ENCODE measurements at places on chromosomes 11 and 22.

DNA sequence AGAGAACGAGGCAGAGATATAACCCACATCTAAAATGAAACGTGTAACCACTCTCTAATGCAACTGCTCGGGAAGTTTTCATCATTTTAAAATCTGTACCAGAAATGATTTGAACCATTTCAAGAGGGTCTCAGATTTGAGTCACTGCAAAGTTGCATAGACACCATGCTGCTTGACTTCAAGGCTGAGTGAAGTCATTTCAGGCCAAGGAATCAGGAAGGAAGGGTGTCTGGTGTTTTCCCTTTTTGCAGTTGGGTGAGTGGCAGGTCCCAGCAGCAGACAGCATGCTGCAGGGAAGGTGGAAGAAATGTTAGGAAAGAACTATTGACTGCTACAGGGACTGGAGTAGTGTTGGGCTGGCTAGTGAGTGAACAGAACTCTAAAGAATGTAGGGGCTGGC, 16.5 kb downstream of the TANGO2 start:
- no peak for DNase-seq

DNA sequence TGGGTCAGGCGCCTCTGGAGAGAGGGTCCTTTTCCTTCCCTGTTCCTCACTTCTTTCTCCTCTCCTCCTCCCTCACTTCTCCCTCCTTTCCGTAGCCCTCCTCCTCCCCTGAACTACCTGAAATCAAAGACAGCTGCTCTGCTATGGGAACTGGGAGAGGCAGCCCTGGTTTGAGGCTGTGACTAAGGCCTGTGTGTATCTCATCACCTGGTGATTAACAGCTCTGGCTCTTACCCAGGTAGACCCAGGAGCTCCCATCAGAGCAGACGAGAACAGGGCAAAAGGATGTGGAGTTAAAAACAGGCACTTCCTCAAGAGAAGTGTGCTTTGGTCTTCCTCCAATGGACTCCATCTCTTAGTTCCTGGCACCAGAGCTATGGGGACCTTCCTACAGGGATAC, 5.8 kb downstream of the ISX start:
- DNase-seq, result no peak

- no peak for DNase-seq
These were observed 10.6 kb downstream of the BCO2 start for GRCh38 chr11:112185883-112186282.

DNA sequence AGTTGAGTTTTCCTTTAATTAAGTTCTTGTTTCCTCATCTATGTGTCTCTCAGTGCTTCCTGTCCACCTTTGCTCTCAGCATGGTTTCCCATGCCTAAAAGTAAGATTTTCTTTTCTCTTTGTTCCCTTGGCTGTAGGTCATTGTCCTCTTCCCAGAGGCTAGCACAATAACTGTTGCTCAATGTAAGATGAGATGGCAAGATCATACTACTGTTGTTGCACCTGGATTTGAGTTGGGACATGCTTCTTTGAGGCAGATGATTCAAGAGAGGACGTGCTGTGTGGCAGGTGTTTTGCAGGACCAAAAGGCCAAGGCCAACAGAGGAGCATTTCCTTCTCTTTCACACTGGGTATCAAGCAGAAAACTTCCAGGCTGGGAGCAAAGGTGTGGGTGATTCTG, 11.3 kb upstream of the NELL1 start:
- no peak for DNase-seq

DNA sequence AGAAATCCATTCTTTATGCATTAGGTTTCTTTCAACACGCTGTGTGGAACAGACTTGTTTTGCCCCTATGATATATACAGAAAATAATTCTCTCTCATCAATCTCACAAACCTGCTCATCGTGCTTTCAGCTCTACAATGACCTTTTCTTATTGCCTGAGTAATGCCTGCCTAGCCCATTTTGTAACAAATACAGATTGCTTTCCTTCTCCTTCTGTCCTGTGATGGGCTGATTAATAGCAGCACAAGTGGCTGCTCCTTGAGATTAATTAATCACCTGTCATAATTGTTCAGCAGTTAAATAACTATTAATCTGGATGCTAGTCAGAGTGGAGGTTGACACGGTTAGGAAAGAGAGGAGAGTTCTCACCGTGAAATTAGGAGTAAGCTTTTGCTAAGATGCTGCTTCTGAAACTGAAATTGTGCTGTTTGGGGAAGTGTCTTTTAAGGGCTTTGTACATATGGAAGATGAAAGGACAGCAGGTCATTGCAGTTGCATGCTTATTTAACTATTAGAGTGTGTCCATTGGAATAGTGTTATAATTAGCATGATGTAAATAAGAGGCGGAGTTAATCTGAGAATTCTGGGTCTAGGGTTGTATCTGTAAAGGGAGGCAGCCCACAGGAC, 1430.5 kb downstream of the FAM181B start:
- DNase-seq, result no peak

DNA sequence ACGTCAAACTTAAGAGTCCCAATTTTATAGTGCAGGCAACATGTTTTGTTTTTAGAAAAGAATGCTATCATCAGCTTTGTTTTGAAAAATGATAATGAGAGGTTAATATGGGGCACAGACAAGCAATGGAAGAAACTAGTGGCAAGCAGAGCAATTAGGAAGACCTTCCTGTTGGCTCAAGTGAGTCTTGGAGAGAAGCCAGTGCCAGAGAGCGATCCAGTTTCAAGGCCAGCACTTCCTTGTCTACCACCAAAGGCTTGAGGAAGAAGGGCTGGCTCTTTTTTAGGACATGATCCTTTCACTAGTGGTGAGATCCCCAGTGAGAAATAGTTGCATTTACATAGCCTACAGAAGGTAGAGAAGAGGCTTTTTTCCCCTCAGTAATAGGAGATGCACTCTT, 1340.7 kb downstream of the LRRC4C start:
- no peak for DNase-seq

DNA sequence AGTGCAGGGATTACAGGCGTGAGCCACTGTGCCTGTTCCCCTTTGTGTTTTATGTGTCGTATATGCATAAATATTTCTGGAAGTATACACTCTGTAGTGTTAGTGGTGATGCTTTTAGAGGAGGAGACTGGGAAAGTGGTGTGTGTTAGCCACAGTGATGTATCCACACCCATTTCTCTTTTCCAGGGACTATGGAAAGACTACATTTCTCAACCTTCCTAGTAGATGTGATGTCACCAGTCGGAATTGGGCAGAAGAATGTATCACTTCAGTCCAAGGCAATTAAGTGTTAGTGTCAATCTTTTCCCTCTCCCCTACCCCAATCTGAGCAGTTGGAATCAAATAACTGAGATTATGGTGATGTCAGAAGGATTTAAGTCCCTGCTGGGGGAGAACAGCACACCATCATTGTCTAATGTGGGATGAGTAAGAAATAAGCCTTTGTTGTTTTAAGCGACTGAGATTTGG, 5.8 kb upstream of the ATG16L2 start:
- DNase-seq, result no peak

GRCh38 chr11:69317401-69318092, 23.6 kb downstream of the MYEOV start:
- DNase-seq, result no peak

- no peak for DNase-seq
These were observed 128.3 kb downstream of the NAV2 start for GRCh38 chr11:19840961-19841360.

DNA sequence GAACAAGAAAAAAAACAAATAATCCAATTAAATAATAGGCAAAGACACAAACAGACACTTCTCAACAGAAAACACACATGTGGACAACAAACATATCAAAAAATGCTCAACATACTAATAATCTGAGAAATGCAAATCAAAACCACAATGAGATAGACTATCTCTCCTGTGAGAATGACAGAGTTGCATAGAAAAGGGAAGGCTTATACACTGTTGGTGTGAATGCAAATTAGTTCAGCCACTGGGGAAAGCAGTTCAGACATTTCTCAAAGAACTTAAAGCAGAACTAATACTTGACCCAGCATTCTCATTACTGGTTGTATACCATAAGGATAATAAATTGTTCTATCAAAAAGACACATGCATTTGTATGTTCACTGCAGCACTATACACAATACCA, 637.8 kb upstream of the LUZP2 start:
- DNase-seq, result no peak

GRCh38 chr11:111793863-111794262, 27.7 kb upstream of the PPP2R1B start:
- no peak for DNase-seq

DNA sequence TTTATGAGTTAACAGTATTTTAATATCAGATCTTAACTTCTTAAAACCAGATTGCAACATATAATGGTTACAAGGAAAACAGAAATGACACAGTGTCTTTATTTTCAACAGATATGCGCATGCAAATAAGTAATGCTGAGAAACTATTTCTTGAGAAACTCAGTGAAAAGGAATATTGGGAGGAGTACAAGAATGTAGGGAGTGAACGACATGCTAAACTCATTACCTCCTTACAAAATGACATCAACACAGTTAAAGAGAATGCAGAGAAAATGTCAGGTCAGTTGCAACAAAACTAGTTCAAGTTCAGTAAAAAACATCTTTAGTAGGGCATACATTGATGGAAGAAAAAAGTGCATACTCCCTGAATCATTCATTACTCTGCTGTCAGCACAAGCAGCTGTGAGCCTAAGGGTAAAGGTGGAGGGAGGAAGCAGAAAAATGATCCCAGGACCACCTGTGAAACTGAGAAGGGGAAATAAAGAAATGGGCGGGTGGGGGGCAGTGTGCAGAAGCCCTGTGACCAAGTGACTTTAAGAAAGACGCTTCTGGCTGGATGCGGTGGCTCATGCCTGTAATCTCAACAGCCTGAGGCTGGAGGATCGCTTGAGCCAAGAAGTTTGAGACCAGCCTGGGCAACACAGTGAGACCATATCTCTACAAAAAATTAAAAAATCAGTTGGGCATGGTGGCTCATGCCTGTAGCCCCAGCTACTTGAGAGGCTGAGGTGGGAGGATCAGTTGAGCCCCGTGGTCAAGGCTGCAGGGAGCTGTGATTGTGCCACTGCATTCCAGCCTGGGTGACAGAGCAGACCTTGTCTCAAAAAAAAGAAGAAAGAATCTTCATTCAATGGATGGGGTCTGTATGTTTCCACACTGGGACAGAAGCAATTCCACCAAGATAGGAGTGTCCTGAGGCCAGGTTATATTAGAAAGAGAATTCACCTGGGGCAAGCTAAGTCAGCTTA, 31.2 kb downstream of the CCDC83 start:
- DNase-seq, result no peak

DNA sequence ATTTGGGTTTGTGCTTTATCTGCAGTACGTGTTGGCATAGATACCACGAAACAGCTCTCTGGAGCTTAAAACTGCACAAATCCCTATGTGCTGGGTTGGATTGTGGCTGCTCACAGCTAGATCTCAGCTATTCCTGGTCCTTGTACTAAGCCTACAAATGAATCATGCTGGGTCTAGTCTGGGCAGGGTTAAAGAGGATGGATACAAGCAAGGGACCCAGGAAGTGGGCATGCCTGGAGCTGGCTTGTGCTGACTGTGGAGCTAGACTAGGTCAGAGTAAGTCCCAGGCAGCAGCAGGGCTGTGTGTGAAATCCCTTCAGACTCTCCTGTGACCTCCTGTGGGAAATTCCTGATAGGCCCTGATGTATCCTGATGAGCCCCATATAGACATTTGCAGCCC, 3.9 kb upstream of the E2F8 start:
- no peak for DNase-seq

GRCh38 chr11:127632546-127632945, 632.0 kb upstream of the KIRREL3 start:
- no peak for DNase-seq

DNA sequence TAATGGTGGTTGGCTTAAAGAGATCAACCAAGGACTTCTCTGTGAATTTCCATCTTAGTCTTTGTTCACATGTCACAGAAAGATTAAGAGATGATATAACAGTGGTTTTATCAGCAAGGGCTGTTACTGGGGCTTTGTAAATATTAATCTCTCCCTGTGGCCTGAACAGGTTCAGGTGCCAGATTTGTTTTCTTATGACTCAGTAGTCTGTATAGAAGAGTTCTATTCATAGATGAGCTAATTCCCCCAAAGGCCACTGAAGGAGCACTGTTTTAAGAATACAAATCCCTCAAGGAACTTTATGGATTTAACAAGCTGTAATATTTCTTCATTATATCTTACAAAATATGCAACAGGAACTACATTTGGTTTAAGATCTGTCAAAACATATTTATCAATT, 50.4 kb downstream of the TCP11L1 start:
- DNase-seq, result no peak
